ENCODE measurements at places on chromosomes 2 and 18.

- no peak for DNase-seq
Observed at GRCh38 chr2:235960011-235960715, 208.0 kb downstream of the GBX2 start.

DNA sequence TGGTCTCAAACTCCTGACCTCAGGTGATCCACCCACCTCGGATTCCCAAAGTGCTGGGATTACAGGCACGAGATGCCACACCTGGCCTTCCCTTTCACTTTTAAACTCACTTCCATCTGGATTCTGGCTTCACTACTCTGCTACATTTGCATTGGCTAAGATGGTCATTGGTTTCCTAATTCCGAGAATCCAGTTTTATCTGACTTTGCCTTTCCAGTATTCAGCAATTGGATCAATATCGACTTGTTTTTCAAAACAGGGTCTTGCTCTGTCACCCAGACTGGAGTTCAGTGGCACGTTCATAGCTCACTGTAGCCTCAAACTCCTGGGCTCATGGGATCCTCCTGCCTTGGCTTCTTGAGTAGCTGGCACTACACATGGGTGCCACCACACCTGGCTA, 4.7 kb upstream of the CD302 start:
- DNase-seq, result no peak

- DNase-seq, result no peak
Observed at GRCh38 chr2:111711270-111711669, 172.7 kb downstream of the ANAPC1 start.

- DNase-seq, result no peak
Observed at GRCh38 chr18:9353596-9353995, 19.0 kb downstream of the TWSG1 start.
